ENCODE measurements at places on chromosomes 7 and 10. TPM values are rescaled to one million over a fixed set of nuclear protein-coding genes. Genes with fewer than 3 reads are reported as not detected.

- DNase-seq: no peak
- H3K36me3 ChIP-seq: no peaks in the 10 kb centered on the region
- no peak overlapping the region for H3K27ac ChIP-seq
- H3K4me3 ChIP-seq: no peak overlapping the region
- peaks cover 29% of the 10 kb centered on the region for H3K27me3 ChIP-seq
- no peaks in the 10 kb centered on the region for H3K4me1 ChIP-seq
These were observed 145.9 kb downstream of the CREB5 start for GRCh38 chr7:28558236-28558635.

The RARRES2 gene
- total RNA-seq: not detected

The ZMIZ1 gene
- 49.7 TPM for total RNA-seq

The AKR1C4 gene
- not detected for total RNA-seq

- no peak for DNase-seq
- no peak overlapping the region for H3K4me3 ChIP-seq
- H3K4me1 ChIP-seq: peaks cover 7% of the 10 kb centered on the region
- peaks cover 12% of the 10 kb centered on the region for H3K27me3 ChIP-seq
- no peaks in the 10 kb centered on the region for H3K36me3 ChIP-seq
These were observed 70.2 kb upstream of the ADAM12 start for GRCh38 chr10:126458466-126458865.

The TMEM140 gene
- total RNA-seq: 17.4 TPM

GRCh38 chr7:99719996-99720769, 14.8 kb downstream of the CYP3A7 start:
- no peaks in the 10 kb centered on the region for H3K4me1 ChIP-seq
- DNase-seq: no peak
- H3K36me3 ChIP-seq: peaks cover 5% of the 10 kb centered on the region
- no peak overlapping the region for H3K4me3 ChIP-seq
- no peak overlapping the region for H3K27ac ChIP-seq

DNA sequence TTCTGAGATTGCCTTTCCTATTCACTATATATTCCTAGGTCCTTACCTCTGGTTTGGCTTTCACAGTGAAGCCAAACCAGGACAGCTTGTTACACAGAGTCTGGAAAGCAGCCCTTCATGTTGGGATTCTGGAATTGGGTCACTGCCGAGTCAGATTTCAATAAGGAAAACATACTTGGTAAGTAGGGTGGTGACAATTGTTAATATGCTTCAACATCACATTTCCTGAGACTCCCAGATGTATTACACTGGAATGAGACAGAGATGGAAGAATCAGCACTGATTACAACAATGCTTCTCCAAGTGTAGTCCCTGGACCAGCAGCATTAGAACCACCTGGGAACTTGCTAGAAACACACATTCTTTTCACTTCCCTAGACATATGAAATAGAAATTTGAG, 268.9 kb upstream of the SEMA3C start:
- H3K27ac ChIP-seq: no peak overlapping the region
- H3K4me3 ChIP-seq: no peak overlapping the region
- DNase-seq: no peak
- H3K36me3 ChIP-seq: no peaks in the 10 kb centered on the region
- H3K27me3 ChIP-seq: no peaks in the 10 kb centered on the region

DNA sequence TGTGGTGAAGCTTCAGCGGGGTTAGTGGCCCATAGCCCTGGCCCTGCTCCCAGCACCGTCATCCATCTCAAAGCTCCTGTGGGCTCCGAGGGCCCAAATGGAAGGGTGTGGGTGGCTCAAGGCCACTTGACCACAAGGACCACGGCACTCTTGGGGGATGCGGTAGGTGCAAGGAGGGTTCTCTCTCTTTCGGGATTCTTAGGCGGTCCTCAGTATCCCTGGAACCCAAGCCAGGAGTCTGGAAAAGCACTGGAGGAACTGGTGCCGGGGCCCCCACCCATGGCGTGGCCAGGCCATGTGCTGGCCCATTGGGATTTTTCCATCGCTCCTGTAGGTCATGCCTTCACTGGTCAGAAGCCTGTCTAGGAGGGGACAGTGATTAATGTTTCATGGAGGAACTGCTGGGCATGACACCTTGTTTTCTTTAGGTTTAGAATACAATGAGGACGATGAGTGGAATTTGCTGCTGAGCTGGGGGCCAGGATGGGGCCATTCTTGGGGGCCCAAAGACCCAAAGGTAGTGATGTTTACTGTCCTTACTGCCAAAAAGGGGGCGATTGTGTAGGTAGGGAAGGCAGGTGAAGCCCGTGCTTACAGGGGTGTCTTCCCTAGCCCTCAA, 16.7 kb downstream of the AQP1 start:
- peak; percentile 18 for DNase-seq
- no peaks in the 10 kb centered on the region for H3K4me1 ChIP-seq
- H3K4me3 ChIP-seq: no peak overlapping the region
